ENCODE measurements at places on chromosomes 11 and 22. TPM values are rescaled to one million over a fixed set of nuclear protein-coding genes. Genes with fewer than 3 reads are reported as not detected.

Gene LINC01488
- not detected for total RNA-seq

Gene CD6
- total RNA-seq, result 1.00 TPM

Gene APOA5
- total RNA-seq, result not detected

Gene YDJC
- 15.6 TPM for total RNA-seq

Gene FHIP1B
- total RNA-seq, result 33.6 TPM

Gene SLC6A5
- total RNA-seq, result 0.16 TPM

Gene TIMP3
- total RNA-seq, result 63.5 TPM

Gene OR51B2
- total RNA-seq, result not detected

Gene OR8D1
- total RNA-seq, result not detected

Gene C11orf68
- 71.5 TPM for total RNA-seq

Gene TSSK2
- not detected for total RNA-seq

- no peak for DNase-seq
These were observed 6.0 kb downstream of the CNTF start for GRCh38 chr11:58628446-58628845.

GRCh38 chr11:76249195-76249741 is 43.0 kb upstream of the WNT11 start:
- no peak for DNase-seq

GRCh38 chr11:22432291-22433093 is 94.3 kb downstream of the SLC17A6 start:
- peak; percentile 63 for DNase-seq

- peak; percentile 63 for DNase-seq
These were observed at the start of gene TMEM25 for GRCh38 chr11:118530683-118531596. TSS of gene TMEM25 (plus strand) at chr11:118531192. CDS start at chr11:118531802, 610 bp downstream.

DNA sequence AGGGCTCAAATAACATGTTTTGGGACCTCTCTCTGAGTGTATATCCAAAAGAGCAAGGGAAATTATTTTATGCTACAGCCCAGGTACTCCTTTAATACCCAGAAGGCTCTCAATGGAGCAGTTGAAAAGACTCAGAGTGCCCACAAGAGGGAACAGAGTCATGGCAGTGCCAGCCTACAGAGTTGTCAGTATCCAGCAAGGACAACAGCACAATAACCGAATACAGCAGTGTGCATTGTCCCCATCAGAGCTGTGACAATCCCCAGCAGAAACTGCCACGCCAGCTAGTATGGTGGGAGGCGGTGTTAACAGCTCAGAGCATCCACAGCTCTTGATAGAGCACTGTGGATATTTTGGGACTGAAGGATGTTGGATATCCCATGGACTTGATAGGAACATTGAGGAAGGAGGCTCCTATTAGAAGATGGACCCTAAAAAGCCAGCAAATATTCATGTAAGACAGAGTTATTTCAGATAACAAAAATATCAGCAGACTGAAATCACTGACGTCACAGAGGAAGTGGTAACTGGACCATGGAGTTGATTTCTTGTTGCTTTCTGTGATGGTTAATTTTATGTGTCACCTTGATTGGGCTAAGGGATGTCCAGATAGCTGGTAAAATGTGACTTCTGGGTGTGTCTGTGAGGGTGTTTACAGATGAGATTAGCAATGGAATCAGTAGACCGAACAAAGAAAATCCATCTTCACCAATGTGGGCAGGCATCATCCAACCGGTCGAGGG is 17.7 kb upstream of the PAFAH1B2 start:
- peak; percentile 80 for DNase-seq

- DNase-seq, result no peak
These were observed 15.3 kb upstream of the APOL6 start for GRCh38 chr22:35632935-35633334.

DNA sequence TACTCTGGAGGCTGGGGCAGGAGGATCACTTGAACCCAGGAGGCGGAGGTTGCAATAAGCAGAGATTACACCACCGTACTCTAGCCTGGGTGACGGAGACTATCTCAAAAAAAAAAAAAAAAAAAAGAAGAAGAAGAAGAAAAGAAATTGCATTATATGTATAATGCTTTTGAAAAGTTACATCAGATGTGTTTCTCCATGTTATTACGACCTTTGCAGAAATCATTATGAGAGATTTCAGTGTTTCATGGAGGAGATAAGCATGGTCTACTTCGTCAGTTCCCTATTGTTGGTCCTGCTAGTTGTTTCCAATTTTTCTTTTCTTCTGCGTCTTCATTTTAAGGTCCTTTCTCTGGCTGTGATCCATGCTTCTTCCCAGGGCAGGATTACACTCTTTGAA is 3.0 kb downstream of the MIAT start:
- no peak for DNase-seq

- DNase-seq, result no peak
These were observed 17.7 kb upstream of the TMEM123 start for GRCh38 chr11:102470251-102470650.

DNA sequence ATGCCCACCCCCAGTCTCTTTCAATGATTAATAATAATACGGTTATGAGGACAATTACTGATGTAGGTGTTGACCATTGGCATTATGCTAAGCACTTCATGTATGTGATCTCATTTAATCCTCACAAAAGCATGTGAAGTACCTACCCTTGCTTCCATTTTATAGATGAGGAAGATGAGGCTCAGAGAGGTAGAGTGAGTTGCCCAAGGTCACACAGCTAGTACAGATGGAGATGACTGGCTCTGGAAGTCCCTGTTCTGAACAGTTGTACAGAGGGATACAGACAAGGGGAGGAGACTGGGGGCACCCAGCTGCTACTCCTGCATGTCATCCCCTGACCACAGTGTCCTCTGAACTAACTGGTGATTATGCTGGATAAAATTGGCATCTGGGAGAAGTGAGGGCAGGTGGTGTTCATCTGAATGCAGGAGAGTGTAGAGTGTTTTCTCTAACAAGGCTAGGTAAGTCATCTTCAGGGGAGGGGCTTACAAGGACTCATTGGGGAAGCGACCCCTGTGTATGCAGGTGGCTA is 43.2 kb downstream of the KIAA1671 start:
- DNase-seq, result no peak

DNA sequence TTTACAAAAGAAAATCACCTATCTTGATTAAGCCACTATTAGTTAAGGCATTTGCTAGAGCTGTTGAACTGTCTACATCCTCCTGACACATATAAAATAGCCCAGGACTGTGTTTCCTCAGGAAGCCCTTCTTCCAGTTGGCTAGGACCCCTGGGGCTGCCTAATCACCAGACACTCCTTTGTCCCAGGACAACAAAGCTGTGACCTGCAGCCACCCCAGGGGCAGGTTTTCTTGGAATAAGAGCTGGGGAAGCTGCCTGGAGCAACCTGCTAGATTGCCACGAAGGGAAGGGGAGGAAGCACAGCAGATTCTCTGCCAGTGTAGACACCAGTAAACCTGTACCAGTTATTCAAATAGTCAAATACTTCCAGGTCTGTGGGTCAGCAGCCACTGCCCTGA is 17.6 kb downstream of the CHST1 start:
- no peak for DNase-seq

GRCh38 chr11:74391193-74391592 is 7.0 kb downstream of the PGM2L1 start:
- no peak for DNase-seq

GRCh38 chr11:47572715-47573255 is 6.0 kb downstream of the KBTBD4 start:
- DNase-seq, result no peak

- no peak for DNase-seq
These were observed 20.0 kb downstream of the MAML2 start for GRCh38 chr11:96322775-96323641.

- DNase-seq, result no peak
These were observed 223.8 kb downstream of the FAM76B start for GRCh38 chr11:95565724-95566141.

GRCh38 chr22:35319244-35319985 is 19.7 kb downstream of the TOM1 start:
- DNase-seq, result peak; percentile 21

DNA sequence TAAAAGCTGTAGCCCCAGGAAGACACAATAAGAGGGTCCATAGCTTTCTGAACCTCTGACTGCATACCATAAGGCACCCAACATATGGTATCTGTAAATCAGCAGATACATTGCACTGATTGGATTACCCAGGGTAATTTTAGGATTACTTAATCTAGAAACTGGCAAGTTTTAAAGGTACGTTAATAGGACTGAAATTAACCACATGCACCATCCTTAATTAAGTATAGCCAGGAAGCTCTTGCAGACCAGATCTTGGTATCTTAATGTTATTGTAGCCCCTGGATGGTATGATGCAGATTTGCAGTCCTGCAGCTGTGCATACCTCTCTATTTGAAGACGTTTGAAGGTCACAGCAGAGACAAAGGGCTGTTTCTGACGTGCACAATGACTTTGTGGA is 72.8 kb downstream of the ARHGAP42 start:
- DNase-seq, result no peak

GRCh38 chr22:28333088-28333487 is 346.6 kb downstream of the TTC28 start:
- no peak for DNase-seq

DNA sequence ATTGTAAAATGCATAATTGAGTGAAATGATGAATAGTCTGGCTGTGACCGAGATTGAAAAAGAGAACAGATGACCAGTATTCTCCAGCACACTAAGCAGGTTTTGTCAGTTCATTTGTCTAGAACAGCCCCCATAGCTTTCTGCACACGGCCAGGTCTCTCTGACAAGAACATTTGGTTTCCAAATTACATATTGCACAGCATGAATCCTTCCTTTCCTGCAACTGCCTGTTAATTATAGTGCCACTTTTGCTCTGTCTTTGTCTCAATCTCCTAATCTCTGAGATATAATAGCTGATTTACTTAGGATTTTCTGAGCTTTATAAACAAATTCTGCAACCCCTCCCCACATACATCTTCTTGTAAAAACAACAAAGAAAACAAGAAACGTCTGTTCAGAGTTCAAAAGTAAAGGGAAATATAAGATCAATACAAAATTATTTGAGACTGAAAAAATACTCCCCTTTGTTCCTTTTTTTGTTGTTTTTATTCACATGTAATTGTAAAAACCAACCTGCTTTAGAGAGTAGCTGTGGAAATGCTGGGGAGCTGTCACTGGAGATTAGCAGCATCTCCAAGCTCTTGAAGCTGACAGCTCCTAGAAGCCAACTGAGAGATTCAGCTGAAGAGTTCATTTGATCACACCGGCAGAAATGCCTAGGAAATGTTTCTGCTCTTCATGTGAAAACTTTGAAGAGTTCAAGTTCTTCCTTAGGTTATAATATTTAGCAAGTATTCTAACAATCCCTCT is 998.1 kb downstream of the DLG2 start:
- no peak for DNase-seq

- DNase-seq, result no peak
These were observed 493.3 kb downstream of the BUD13 start for GRCh38 chr11:116279511-116279910.

- no peak for DNase-seq
These were observed 22.6 kb downstream of the C11orf71 start for GRCh38 chr11:114377612-114378267.

GRCh38 chr11:118620529-118621070 is 13.2 kb downstream of the PHLDB1 start:
- DNase-seq, result no peak

GRCh38 chr11:130400781-130401483 is 27.5 kb downstream of the ADAMTS8 start:
- DNase-seq, result no peak

All from dorsolateral prefrontal cortex (tissue), 122 donors.